ENCODE measurements at places on chromosomes 7 and 10. TPM values are rescaled to one million over a fixed set of nuclear protein-coding genes. Genes with fewer than 3 reads are reported as not detected.

GRCh38 chr10:124568339-124568738 lies 106.7 kb downstream of the LHPP start:
- no peaks in the 10 kb centered on the region for H3K36me3 ChIP-seq
- no peaks in the 10 kb centered on the region for H3K27me3 ChIP-seq
- H3K4me1 ChIP-seq: peaks cover 10% of the 10 kb centered on the region
- no peak overlapping the region for H3K4me3 ChIP-seq
- no peak overlapping the region for H3K27ac ChIP-seq
- no peak for DNase-seq

- DNase-seq: no peak
- H3K4me1 ChIP-seq: peaks cover 7% of the 10 kb centered on the region
- H3K27ac ChIP-seq: no peak overlapping the region
- H3K36me3 ChIP-seq: no peaks in the 10 kb centered on the region
These were observed 29.8 kb upstream of the FGFR2 start for GRCh38 chr10:121627876-121628581.

DNA sequence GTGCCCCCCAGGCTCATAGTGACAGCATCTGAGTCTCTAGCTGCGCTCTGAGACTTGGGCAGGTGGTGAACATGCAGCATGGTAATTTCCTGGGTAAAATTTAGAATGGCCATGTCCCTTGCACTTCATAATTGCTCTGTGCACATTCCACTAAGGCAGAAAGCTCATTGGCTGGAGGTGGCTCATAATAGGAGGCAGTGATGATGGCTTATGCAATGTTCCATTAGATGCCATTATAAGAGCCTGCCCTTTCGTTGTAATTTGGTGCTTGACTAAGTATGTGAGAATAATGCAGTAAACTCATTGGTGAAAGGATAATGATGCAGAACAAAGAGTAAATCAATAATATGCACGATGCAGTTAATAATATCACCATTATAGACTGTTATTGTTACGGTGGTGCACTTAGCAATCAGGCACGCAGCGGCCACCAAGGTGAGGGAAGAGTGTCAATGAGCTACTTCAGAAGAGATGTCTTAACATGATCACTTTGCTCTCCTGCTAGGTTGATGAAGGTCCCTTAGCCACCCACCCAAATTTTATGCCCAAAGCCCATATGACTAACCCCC lies 545.9 kb downstream of the KCNMA1 start:
- H3K4me1 ChIP-seq: no peaks in the 10 kb centered on the region
- H3K27ac ChIP-seq: no peak overlapping the region
- H3K27me3 ChIP-seq: no peaks in the 10 kb centered on the region
- H3K4me3 ChIP-seq: no peak overlapping the region
- no peak for DNase-seq

- H3K27ac ChIP-seq: no peak overlapping the region
- no peak for DNase-seq
- H3K4me3 ChIP-seq: no peak overlapping the region
These were observed 50.3 kb downstream of the SLIT1 start for GRCh38 chr10:97135464-97135863.

GRCh38 chr10:102712843-102713538 lies 1.2 kb downstream of the ARL3 start:
- no peak for DNase-seq
- no peaks in the 10 kb centered on the region for H3K27me3 ChIP-seq
- peaks cover 3% of the 10 kb centered on the region for H3K4me1 ChIP-seq
- H3K27ac ChIP-seq: peak overlapping the region; percentile 85
- H3K4me3 ChIP-seq: peak overlapping the region; percentile 81

GRCh38 chr10:32333849-32334248 lies 13.1 kb downstream of the EPC1 start:
- no peak overlapping the region for H3K27ac ChIP-seq
- no peaks in the 10 kb centered on the region for H3K27me3 ChIP-seq
- no peak overlapping the region for H3K4me3 ChIP-seq
- peaks cover 84% of the 10 kb centered on the region for H3K4me1 ChIP-seq

DNA sequence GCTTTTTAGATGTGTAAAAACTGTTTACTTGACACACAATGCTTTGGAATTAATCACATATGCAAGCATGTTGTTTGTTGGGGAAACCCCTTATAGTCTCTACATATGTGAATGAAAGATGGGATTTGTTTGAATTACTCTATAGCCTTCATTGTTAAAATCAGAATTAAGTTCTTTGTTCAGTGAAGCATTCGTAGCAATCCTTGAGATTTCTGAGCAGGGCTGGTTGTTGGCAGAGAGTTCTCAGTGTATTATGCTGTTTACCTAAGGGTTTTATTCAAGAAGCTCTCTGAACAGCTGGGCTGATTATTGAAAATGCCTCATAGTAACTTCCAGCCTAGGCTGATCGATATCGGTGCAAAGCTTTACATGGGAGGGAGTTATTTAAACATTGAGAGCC lies 190.9 kb downstream of the VTI1A start:
- H3K4me3 ChIP-seq: no peak overlapping the region
- no peak overlapping the region for H3K27ac ChIP-seq
- H3K36me3 ChIP-seq: no peaks in the 10 kb centered on the region
- peak; percentile 4 for DNase-seq

- H3K4me3 ChIP-seq: no peak overlapping the region
- H3K4me1 ChIP-seq: no peaks in the 10 kb centered on the region
- H3K27ac ChIP-seq: no peak overlapping the region
- H3K27me3 ChIP-seq: no peaks in the 10 kb centered on the region
These were observed 109.1 kb upstream of the GDF10 start for GRCh38 chr10:47190802-47191450.

- H3K27me3 ChIP-seq: no peaks in the 10 kb centered on the region
- H3K27ac ChIP-seq: no peak overlapping the region
- DNase-seq: no peak
- no peaks in the 10 kb centered on the region for H3K4me1 ChIP-seq
- H3K36me3 ChIP-seq: no peaks in the 10 kb centered on the region
- H3K4me3 ChIP-seq: no peak overlapping the region
These were observed 98.9 kb upstream of the WAC start for GRCh38 chr10:28434063-28434462.

- H3K36me3 ChIP-seq: no peaks in the 10 kb centered on the region
- no peaks in the 10 kb centered on the region for H3K4me1 ChIP-seq
- DNase-seq: no peak
- H3K4me3 ChIP-seq: no peak overlapping the region
- H3K27ac ChIP-seq: no peak overlapping the region
These were observed 203.2 kb upstream of the SEMA3E start for GRCh38 chr7:83852136-83852535.

DNA sequence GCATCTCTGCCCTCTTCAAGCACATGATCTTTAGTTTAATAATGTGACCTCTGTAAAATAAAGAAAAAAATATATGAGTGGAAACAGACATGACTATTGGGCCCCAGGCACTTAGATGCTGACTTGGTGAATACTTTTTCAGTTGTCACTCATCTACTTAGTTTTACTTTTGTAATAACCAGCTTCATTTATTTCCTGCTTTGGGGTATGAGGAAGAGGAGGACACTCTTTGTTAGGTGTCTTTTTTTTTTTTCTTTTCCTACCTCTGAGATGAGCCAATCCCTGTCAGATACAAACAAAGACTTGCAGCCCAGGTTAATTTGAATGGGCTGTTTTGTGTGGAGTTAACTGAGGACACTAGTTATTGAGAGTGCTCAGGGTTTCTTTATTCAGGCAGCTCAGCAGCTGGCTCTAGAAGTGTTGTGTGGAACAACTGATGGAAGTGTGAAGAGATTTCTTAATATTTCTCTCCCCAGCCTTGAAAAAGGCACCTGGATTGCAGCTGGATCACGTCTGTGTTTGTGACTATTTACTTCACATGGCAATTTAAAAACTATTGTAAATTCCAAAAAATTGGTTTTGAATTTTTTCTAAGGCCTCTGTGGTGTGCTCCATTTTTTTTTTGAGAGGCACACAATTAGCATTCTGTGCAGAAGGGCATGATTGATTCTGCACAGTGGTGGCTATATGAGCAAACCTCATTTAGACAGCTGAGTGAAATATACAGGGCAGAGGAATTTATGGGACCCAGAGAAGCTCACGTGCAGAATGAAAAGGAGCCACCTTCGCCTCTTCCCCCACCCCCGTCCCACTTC lies 333.8 kb downstream of the LRMDA start:
- peaks cover 12% of the 10 kb centered on the region for H3K4me1 ChIP-seq
- no peaks in the 10 kb centered on the region for H3K27me3 ChIP-seq
- H3K4me3 ChIP-seq: no peak overlapping the region
- no peaks in the 10 kb centered on the region for H3K36me3 ChIP-seq

DNA sequence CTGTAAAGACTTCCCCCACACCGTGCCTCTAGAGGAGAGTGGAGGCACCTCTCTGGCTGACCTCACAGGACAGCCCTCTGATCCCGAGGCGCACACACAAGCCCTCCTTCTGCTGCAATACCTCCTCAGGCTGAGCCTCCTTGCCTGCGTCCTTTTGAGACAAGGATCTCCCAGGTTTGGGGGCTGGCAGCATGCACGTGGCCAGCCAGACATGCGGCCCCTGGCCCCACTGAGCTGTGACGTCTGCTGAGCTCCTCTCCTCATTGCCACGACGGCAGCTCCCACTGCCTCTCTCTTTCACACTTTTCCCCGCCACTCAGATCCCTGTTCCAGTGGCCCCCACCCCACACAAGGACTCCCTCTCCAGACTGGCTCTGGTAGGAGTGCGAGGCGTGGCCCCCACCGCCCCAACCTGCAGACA lies 12.2 kb upstream of the DNAAF5 start:
- no peaks in the 10 kb centered on the region for H3K27me3 ChIP-seq
- no peaks in the 10 kb centered on the region for H3K36me3 ChIP-seq
- H3K4me1 ChIP-seq: peaks cover 8% of the 10 kb centered on the region
- DNase-seq: no peak

The CCNY gene
- 47.0 TPM for total RNA-seq

The FOXI2 gene
- total RNA-seq: not detected

The DNAH11 gene
- 11.9 TPM for total RNA-seq

The TUBAL3 gene
- not detected for total RNA-seq

The ZNF467 gene
- 11.8 TPM for total RNA-seq

Data from thyroid gland (tissue), 4 donors.